ENCODE measurements at places on chromosomes 3 and 15.

DNA sequence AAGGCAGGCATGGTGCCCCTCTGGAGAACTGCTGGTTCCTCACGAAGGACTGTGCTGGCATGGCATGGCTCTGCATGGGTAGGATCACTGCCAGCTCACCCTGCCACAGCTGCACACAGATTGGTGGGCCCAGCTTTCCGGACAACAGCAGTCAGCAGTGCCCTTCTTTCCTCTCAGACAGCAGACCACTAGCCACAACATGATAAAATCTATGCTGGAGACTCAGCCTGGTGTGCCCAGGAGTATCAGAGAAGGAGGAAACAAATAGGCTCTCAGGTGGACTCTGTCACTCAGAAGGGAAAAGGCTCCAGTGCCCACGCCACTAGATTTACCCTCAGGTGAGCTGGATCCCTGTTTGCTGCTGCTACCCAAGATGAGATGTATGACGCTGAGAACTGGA lies 4.9 kb downstream of the NMNAT3 start:
- no peak for DNase-seq

- peak; percentile 26 for DNase-seq
Observed at GRCh38 chr15:29925227-29926082, 103.2 kb upstream of the TJP1 start.

DNA sequence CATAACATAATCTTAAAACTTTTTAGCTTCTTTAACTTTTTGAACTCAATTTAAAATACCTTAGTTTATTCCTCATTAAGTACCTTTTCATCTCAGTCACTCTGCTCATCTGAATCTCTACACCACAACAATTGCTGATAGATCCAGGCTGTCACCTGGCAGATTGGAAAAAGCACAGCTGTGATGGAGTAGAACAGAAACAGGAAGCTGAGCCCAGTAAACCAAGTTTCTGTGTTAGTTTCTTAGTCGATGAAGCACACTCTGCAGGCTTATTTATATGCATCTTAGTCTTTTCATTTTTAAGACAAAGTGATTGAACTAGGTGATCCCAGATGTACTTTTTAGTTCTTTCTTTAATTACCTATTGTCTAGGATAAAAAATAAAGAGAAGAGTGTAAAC lies 1398.0 kb upstream of the ALCAM start:
- no peak for DNase-seq

GRCh38 chr15:50820808-50821382 lies 55.4 kb upstream of the SPPL2A start:
- no peak for DNase-seq

- peak; percentile 44 for DNase-seq
Observed at GRCh38 chr3:132399054-132399929, 18.0 kb upstream of the DNAJC13 start.

- no peak for DNase-seq
Observed at GRCh38 chr3:100737334-100737733, 28.0 kb downstream of the TFG start.

- no peak for DNase-seq
Observed at GRCh38 chr3:141663993-141664392, 74.1 kb upstream of the RNF7 start.

- DNase-seq: no peak
Observed at GRCh38 chr3:10232137-10232536, 16.1 kb upstream of the TATDN2 start.

- no peak for DNase-seq
Observed at GRCh38 chr15:36999778-37000177, 100.6 kb downstream of the MEIS2 start.

GRCh38 chr3:64023861-64024223 lies 548 bp upstream of the PSMD6 start:
- DNase-seq: no peak

Measured in NCI-H1092 treated with DMSO at 0.1 percent for 48 hours (cell line).